ENCODE measurements at places on chromosomes 16 and 17.

GRCh38 chr17:65750166-65750565, 188.7 kb upstream of the AXIN2 start:
- DNase-seq, result no peak

DNA sequence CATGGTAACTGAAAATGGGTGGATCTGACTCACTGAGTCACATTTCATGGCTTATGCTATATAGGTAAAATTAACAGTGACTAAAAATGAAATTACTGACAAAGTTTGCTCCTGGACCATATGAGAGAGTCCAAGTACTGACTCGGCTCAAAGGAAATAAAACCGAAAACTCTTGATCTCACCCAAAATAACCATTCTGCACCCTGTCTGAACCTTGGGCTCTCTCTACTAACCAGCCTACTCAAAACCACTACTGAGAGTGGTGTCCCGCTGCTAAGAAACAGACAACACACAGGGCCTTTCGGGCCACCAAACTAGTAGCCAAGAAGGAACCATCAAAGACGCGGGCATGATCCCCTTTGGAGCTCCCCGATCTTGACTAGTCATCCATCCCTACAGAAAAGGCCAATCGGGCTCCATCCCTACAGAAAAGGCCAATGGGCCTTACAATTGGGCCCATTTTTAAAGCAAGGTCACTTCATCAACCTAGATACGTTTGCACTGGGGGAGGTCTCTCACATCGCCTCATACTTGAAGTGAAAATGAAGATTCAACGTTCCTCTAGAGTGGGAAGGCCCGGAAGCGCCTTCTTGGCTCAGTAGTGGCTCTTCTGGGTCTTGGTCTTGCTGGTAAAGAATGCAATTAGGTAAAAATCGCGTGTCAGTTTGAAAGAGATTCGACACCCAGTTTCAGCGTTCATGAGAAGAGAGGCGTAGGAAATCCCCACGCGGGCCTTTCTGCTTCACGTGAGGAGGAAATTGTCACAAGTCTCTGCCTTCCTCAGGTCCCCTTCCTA, 720 bp upstream of the ZPBP2 start:
- DNase-seq, result no peak

GRCh38 chr16:11377154-11377553, 31.9 kb downstream of the RMI2 start:
- no peak for DNase-seq

- no peak for DNase-seq
These were observed 26.2 kb upstream of the RFFL start for GRCh38 chr17:35089586-35090296.

DNA sequence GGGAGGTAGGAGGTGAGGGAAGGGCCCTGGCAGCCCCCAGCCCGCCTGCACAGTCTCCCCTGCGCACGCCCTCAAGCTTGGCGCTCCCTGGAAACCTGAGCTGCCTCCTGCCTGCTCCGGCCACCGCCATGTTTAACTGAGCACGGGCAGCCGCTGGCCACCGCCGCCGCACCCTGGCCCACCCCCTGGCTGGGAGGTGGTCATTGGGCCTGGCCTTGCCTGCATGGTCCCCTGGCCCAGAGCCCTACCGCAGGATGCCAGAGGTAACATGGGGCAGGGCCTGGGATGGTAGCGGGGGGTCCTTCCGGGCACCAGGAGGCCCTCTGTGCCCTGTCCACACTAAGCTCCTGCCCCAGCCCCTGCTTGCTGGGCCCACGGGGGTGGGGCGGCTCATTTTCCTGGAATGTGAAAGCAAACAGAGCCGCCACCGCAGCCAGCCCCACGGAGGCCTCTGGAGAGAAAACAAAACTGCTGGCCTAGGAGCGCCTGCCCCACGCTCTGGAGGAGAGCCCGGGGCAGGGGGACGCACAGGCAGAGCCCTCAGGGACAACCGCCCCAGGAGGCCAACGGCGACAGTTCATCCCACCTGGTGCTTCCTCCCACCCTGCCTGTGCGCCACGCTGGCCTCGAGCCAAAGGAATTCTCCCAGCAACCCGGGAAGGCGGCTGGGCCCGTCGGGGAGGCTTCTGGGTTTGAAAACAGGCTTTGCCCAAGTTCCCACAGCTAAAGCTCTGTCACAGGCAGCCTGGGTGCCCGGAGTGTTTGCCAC, 8.9 kb downstream of the NHERF2 start:
- no peak for DNase-seq

- DNase-seq, result no peak
These were observed 130.8 kb downstream of the PMP22 start for GRCh38 chr17:15134363-15134762.

DNA sequence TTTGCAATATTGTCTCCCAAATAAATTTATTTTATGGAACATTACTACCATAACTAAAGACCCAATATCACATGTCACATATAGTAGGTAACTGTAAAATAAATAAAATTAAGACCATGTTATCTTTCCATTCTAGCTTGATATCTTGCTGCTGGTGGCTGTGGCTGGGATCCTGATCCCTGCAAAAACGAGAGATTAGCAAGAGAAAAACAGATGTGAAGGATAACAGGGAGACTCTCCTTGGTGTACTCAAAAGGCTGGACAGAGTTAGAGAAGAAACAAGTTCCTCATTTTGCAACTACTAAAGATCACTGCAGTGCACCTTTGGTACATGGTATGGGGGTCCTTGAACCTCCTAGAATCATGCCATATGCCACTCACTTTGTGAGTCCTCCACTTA, 49.7 kb downstream of the ARHGAP27 start:
- DNase-seq, result no peak

- no peak for DNase-seq
These were observed 33.4 kb upstream of the GPR139 start for GRCh38 chr16:20107083-20107482.

GRCh38 chr17:32520737-32521404, 34.1 kb downstream of the CDK5R1 start:
- DNase-seq, result no peak

- no peak for DNase-seq
These were observed 94.9 kb downstream of the SLC39A11 start for GRCh38 chr17:72997559-72997958.

GRCh38 chr17:57468932-57469775, 212.8 kb downstream of the MSI2 start:
- no peak for DNase-seq

GRCh38 chr17:27598337-27599050, 32.5 kb upstream of the LGALS9 start:
- no peak for DNase-seq

DNA sequence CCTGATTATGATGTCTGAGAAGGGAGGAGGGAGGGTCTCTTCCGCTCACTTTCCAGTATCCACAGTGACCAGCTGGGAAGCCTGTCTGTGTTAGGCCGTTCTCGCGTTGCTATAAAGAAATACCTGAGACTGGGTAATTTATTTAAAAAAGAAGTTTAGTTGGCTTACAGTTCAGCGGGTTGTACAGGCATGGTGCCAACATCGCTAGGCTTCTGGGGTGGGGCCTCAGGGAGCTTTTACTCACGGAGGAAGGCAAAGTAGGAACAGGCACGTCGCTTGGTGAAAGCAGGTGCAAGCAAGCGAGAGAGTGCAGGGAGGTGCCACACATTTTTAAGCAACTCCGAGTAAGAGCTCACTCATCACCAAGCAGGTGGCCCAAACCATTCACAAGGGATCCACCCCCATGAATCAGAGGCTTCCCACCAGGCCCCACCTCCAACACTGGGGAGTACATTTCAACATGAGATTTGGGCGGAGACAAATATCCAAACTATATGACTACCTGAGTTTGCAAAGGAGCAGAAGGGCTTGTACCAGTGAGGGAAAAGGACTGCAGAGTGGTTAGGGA, 137.5 kb downstream of the CCDC182 start:
- no peak for DNase-seq

GRCh38 chr17:2237521-2237921, 66.1 kb downstream of the SMG6 start:
- DNase-seq, result no peak

GRCh38 chr17:5135726-5136579, 20.1 kb downstream of the USP6 start:
- DNase-seq, result no peak

GRCh38 chr16:79360267-79360666, 240.3 kb downstream of the MAF start:
- no peak for DNase-seq

DNA sequence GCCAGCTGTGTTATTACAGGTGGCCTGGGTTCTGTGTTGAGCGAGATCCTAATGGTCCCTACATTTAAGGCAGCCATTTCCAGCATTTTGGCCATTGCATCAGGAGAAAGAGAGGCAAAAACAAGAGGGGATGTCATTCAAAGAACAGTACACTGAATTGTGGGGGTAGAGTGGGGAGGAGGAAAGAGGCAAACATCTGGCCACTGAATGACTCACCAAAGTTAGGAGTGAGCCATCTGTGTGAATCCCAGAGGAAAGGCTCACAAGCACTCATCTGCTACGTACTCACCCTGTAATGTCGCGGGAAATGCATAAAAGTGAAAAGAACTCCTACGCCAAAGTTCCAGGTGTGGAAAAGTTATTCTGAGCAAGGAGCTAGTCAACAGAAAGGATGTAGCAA, 16.7 kb downstream of the KRABD2 start:
- DNase-seq, result no peak

- DNase-seq, result no peak
These were observed 245.9 kb downstream of the XYLT1 start for GRCh38 chr16:17224879-17225281.

DNA sequence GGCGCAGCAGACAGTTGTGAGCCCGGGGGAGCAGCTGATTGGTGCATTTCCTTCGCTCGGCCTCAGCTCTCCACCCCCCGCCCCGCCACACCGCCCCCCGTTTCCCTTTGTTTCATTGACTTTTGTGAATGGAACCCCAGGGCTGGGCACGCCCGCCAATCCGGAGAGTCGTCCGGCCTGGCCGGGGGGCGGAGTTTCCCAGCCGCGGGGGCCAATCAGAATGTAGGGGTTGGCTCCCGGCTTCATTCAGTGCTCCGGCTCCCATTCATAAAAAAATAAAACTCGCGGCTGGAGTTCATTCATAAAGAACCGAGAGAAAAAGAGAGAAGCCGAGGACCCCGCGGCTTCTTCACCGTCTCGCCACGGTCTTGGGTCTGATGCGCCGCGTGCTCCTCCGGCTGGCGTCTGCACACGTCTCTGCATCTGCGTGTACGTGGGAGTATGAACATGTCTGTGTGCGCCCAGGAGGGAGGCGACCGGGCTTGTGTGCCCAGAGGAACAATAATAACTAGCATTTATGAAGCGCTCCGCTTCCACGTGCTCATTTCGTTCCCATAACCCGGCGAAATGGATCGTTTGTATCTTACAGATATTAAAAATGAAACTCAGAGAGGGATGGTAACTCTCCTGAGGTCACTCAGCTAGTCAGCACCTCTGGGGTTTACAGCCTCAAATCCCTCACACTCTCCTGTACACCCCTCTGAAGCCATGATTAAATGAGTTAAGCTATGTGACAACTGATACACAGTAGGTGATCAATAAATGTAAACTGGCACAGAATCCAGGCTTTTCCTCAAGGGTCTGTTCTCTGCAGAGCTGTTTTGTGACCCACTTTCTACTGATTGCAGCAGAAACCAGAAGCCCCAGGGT, at the start of gene ETV4:
ETV4 (minus strand) TSS at position 22 of the 870 bp plus-strand sequence. CDS start 723 bp downstream, outside the sequence.
- no peak for DNase-seq

- DNase-seq, result no peak
These were observed 191.5 kb downstream of the FTO start for GRCh38 chr16:53895433-53895832.

All from NCI-H187 treated with DMSO at 0.1 percent for 48 hours (cell line).